ENCODE measurements at places on chromosomes 16 and 17.
A peak's percentile ranks its signal among the peaks of the same experiment; 100 is the strongest.

GRCh38 chr17:27808628-27809027 is 8.3 kb upstream of the NOS2 start:
- peak; percentile 32 for DNase-seq

DNA sequence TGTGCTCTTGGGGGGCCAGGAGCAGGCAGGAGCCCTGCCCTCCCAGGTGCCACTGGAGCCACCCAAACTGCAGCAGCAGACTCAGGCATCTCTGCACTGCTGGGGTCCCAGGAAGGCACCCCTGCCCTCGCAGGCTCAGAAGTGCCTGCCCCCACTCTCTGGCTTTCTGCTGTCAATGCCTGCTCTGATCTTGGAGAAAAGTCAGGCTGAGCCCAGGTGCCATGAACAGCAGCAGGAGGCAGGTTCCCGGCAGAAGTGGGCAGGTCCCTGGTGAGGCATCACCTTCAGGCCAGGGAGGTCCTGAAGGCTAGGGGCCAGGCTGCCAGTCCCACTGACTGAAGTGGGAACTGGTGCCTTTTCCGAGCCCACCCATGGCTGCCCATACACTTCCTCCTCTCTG is 106.5 kb downstream of the MGAT5B start:
- DNase-seq, result no peak

DNA sequence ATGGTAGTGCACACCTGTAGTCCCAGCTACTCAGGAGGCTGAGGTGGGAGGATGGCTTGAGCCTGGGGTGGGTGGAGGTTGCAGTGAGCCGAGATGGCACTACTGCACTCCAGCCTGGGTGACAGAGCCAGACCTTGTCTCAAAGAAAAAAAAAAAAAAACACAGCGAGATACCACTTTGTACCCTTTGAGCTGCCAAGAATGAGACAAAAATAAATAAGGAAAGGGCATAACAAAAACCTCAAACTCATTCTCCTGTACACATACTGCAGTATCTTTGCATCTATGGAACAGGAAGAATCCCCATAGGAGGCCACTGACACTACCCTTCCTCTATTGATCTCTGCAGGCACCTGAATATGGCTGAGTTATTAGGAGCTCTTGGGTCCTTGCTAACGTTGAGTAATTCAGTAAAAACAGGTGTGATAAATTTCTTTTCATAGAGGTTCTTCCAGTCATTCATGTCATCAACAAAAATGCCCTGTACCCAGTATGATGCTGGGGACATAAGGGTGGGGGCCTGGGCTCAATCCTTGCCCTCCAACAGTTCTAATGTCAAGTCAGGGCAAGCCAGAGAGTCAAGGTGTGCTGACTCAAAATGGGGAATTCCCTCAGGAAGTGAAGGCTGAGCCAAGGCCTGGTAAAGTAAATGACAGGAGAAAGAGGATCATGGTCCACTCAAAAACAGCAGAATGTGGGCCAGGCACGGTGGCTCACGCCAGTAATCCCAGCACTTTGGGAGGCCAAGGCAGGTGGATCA is 26.9 kb downstream of the RANBP10 start:
- no peak for DNase-seq

DNA sequence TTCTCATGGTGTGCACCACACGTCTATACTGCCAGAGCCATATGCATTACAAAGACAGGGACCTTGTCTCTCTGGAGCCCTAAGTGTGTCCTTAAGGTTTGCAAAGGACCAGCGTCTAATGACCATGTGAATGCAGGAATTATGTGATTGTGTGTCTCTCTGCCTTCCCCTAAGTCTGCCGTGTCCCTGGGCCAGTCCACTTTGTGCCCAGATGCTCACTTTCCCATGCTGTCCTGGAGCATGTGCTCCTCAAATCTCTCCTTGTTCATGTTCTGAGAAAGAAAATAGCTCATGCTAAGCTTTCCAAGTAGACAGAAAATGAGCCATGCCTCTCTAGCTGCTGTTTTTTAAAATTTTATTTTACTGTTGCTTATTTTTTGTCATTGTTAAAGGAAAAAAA is 125.5 kb downstream of the RBFOX1 start:
- DNase-seq, result no peak

- DNase-seq, result no peak
Measured at GRCh38 chr16:12837291-12837690, 33.6 kb upstream of the CPPED1 start.

- DNase-seq, result no peak
Measured at GRCh38 chr16:21226749-21227148, 6.8 kb upstream of the ANKS4B start.

- no peak for DNase-seq
Measured at GRCh38 chr17:37147301-37147812, 198.6 kb downstream of the AATF start.

DNA sequence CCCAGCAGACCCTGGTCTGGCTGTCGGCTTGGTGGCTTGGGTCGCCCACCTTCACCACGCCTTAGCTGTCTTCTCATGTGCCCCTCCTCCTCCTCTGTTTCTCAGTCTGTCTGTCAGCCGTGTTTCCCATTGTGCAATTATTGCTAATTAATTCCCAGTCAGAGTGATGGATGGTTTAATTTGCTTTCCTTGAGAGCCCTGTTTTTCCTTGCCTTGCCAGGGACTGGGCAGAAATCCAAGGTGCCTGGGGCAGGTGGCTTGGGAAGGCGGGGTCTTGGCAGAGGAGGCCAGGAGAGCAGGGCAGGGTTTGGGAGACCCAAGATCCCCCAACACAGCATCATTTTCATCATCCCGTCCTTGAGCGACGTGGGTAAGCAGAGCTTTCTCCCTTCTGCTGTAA is 21.3 kb downstream of the NECAB2 start:
- no peak for DNase-seq

DNA sequence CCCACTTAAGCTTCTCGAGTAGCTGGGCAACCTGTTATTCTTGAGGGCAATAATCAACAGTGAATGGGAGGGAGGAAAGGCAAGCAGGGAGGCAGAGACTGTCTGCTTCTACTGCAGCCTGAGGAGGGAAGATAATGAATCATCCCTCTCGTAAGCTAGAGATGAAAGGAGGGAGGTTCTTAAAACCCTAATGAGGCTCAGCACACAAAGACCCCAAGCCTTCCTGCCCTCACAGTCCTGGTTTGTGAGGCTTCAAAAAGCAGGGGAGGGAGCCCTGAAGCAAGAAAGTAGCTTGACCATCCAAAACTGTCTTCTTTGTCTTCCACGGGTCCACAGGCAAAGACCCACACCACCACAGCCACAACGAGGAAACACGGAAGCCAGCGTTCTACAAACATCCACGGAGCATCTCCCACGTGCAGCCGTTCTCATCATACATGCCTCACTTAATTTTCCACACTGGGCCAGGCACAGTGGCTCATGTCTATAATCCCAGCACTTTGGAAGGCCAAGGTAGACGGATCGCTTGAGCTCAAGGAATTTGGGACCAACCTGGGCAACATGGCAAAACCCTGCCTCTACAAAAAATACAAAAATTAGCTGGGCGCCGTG is 1.8 kb downstream of the PIK3R5 start:
- DNase-seq, result no peak

DNA sequence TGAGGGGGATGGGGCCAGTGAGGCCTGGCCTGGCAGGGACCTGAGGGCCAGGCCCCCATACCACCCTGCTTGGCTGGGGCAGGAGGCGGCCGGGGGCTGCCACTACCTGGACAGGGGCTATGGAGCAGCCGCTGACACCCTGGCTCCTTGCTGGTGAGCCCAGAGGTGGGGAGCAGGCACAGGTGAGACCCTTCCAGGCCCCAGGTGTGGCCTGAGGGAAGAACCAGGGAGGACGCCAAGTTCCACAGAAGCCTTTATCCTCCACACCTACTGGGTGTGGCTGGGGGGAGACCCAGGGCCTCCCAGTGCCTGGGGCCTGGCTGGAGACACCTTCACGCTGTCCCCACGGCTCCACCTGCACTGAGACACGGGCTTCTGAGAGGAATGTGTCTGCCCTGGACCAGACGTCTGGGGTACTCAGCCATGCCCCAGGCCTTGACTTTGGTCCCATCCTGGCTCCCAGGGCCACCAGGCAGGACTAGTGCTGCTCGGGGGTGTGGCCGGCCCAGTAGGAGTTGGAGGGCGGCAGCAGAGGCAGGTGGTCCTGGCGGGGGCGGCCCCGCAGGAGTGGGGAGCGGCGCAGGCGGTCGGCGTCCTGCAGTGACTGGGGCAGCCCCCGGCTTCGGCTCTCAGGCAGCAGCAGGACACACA is 4.7 kb downstream of the SLC22A31 start:
- DNase-seq, result no peak

DNA sequence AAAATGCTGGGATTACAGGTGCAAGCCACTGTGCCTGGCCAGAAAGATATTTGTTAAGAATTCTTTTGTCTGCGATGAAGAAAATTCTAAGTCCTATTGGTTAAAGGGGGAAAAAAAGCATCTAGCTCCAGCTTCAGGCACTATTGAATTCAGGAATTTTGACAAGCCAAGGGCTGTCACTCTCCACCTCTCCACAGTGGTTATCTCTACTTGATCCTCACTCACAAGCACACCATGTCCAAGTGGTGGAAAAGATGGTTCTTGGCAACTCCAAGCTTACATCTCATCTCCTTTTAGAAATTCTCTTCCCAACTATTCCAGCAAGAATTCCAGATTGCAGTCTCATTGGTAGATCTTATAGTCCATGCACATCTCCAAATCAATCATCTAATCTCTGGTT is 7.1 kb downstream of the RBFOX1 start:
- DNase-seq, result no peak

Data from T-helper 2 cell treated with Interferon-gamma antibody and Interleukin-4, amounts not matched to agents 5 μg/mL and 100 μg/mL, for 36 hours (primary cell).